ENCODE measurements at places on chromosomes 6 and 20.

- no peak for DNase-seq
These were observed 789.8 kb upstream of the MAP3K7 start for GRCh38 chr6:91376686-91377085.

GRCh38 chr6:170091000-170091638, 199.8 kb downstream of the DLL1 start:
- DNase-seq: no peak

GRCh38 chr6:41535766-41536165, 10.4 kb upstream of the FOXP4 start:
- DNase-seq: no peak

GRCh38 chr20:8851446-8851845, 217.4 kb upstream of the PLCB4 start:
- DNase-seq: no peak

GRCh38 chr6:91573826-91574416, 987.0 kb upstream of the MAP3K7 start:
- DNase-seq: no peak

- DNase-seq: no peak
These were observed 18.6 kb upstream of the LSM14B start for GRCh38 chr20:62103508-62104233.

- no peak for DNase-seq
These were observed 93.0 kb downstream of the ANKRD6 start for GRCh38 chr6:89525786-89526562.

- DNase-seq: no peak
These were observed 117.2 kb downstream of the OTOR start for GRCh38 chr20:16865406-16865805.

DNA sequence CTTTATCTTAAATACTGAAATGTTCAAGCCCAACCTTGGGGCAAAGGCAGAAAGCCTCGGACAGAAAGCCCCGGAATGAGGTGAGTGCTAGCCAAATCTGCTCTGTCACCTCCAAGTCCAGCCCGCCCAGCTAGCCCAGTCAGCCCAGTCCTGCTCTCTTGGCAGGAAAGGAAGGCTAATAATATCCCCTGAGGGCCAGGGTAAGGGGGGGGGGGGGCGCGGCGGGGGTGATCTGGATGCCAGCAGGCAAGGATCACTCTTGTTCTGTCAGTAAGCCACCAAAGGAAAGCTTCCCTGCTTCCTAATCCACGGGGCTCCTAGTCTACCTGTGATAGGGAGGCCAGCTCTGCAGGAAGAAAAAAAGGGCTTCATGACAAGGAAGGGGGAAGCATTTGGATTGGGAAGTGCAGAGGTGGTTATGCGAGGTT, 1.1 kb downstream of the NDRG3 start:
- no peak for DNase-seq

GRCh38 chr20:47156301-47157137, 200.0 kb downstream of the ZMYND8 start:
- DNase-seq: no peak

DNA sequence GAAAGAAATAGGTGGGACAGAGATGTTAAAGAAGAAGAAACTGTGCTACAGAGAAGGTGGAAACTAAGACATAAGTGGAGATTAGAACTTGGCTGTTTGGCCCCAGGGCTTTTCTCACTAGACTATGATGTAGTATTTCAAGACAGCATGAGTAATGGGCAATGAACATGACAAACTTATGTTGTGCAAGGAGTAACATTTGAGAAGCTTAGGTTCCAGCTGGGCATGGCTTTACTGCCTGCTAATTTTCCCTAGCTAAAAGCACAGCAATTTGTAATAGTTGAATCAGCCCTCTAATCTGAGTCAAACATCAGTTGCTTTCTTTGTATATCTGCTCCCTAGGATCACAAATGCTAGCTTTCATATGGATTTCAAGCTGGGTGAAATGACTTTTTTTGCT, 294.3 kb upstream of the BMP2 start:
- no peak for DNase-seq

GRCh38 chr6:10847684-10848083, 9.3 kb upstream of the MAK start:
- DNase-seq: no peak

DNA sequence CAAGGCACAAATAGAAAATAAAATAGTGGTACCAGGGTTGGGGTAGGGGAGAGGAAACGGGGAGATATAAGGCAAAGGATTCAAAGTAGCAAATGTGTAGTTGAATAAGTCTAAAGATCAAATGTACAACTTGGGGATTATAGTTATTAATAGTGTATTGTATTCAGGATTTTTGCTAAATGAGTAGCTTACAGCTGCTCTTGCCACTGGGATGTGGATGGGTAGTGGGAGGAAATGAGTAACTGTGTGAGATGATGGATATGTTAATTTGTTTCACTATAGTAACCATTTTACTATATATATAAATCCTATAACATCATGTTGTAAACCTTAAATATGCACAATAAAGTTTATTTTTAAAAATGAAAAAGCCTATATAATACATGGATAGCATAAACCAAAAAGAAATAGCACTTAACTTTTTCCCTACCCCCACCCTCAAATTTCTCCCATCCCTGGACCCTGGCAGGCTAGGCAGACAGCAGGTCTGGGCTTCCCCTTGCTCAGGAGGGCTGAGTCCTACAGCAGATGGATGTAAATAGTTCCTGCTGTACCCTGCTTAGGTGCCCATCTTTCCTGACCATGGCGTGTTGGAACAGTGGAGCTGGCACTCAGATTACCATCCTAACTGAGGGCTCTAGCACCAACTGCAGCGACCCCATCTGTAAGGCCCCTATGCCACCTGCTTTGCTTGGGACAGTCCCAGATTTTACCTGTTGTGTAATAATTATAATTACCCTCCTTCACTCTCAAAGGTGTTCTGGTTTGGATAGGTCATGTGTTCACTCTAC, 28.6 kb upstream of the PBOV1 start:
- DNase-seq: no peak

- DNase-seq: no peak
These were observed 41.0 kb upstream of the HIVEP1 start for GRCh38 chr6:11971154-11971553.

DNA sequence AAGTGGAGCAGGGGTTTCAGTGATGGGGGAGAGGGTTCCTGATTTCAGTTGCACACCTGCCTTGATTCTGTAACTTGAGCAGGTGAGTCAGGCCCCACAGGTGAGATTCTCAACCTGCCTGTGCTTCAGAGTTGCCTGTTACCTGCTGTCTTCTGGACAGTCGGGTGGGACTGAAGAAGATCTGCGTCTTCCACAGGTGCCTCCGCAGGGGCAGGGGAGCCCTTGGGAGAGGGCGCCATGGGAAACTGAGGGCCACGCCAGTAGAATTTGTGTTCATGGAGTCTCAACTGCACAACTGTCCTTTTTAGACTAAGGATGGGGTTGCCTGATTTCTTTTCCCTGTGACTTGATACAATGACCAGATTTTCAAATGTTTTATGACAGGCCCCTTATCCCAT, 5.2 kb downstream of the UNC93A start:
- DNase-seq: no peak

DNA sequence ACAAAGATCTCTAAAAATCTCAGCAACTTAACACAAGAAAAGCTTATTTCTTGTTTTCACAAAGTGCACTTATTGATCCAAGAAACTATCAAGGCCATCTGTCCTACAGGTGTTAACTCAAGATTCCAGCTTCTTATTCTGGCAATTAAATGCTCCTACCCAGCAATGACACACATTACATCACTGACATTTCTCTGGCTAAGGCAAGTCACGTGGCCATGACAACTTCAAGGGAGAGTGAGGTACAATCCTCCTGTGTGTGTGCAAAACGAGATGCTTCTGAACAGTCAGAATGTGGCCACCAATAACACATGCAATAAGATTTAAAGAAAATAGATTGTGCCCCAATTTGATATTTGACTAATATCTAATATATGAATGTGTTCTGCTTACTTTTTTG, 169.3 kb upstream of the BTBD3 start:
- DNase-seq: no peak

- DNase-seq: no peak
These were observed 124.9 kb upstream of the NRN1 start for GRCh38 chr6:6131492-6132109.
